ACHN (cell line): ENCODE measurements at places on chromosomes 11 and 22.
A peak's percentile ranks its signal among the peaks of the same experiment; 100 is the strongest.

GRCh38 chr11:10150800-10151199, 143.2 kb downstream of the SBF2 start:
- no peak for DNase-seq

DNA sequence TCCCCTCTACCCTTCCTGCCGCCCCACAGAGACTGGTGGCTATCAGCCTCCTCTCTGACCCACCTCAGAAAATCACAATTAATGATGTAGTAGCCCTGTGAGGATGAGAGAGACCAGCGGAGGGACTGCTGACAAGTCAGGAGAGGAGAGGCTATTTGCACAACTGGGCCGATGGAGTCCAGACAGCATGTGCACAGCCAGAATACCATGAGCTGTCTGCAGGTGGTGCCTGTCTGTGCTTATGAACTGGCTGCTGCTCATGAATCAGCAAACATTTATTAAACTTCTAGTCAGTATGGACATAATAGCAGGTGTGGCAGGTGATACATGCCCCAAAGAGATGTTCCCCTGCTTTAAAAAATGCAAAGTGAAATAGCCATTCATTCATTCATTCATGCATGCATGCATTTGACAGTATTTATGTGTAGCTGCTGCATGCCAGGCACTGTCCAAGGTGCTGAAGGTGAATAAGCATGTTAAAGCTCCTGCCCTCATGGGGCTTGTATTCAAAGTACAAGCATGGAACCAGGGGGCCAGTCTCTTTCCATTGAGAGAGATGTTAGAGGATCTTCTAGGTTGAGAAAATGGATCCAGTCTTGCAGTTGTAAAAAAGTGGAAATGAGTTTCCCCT, 141.3 kb downstream of the GRIK4 start:
- DNase-seq = no peak

DNA sequence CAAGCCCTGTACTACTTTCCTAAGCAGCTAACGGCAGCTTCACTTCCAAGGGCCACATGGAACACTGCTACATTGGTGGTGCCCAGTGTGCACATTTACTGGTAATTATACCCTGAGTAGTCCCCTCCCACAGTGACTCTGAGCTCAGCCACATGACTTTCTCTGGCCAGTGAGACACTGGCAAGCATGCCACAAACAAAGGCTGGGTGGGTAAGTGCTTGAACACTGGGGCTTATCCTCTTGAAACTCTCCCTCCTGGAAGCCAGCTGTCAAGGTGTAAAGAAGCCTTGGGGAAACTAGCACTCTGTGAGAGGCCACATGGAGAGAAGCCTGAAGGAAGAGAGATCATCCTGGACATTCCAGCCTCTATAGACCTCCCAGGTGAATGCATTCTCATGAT, 54.4 kb upstream of the DRD2 start:
- no peak for DNase-seq

GRCh38 chr22:46171940-46172339, 21.6 kb downstream of the PPARA start:
- DNase-seq = no peak

- no peak for DNase-seq
Measured at GRCh38 chr22:39301926-39302325, 17.5 kb downstream of the RPL3 start.

GRCh38 chr11:5910540-5910939, 17.5 kb downstream of the OR52E5 start:
- DNase-seq = no peak

DNA sequence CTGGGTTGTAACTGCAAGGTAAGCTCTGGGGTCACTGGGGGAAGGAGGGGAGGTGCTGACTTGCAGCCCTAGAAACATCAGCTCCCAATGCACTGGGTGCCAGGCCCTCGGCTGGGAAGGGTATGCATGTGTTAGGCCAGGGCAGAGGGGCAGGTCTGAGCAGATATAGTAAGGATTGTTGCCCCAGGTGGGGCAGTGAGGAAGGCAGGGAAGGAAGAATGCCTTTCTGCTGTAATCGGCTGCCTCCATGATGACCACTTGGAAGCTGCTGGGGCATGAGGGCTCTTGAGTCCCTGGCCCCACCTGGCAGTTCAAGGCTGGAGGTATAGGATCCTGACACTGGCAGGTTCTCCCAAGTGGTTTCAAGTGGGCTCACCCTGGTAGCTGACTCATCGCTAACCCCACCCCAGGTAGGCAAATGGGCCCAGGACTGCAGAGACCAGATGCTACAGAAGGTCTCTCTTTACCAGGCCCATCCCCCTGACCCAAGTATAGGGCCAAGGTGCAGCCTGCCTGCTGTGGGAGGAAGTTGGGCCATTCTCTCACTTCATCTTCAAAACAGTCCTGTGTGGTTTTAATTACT, 56.7 kb downstream of the TIMP3 start:
- no peak for DNase-seq

GRCh38 chr11:125763483-125763882, 15.1 kb downstream of the PATE2 start:
- no peak for DNase-seq

DNA sequence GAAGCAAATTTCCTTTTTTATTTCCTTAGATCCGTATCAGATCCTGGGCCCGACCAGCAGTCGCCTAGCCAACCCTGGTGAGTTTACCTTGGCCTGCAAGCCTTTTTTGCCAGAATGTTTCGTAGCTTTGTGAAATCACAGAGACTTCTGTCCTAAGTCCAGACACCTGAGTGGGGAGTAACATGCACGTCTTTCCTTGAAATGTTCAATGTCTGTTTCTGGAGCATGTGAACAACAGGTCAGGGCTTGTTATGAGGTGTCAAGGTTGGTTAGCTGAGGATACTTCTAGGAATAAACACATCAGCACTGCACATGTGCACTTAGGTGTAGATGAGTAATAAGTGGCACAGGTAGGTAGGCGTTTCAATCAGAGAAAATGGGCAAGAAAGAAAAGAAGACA, 58.0 kb downstream of the KCNJ1 start:
- no peak for DNase-seq

DNA sequence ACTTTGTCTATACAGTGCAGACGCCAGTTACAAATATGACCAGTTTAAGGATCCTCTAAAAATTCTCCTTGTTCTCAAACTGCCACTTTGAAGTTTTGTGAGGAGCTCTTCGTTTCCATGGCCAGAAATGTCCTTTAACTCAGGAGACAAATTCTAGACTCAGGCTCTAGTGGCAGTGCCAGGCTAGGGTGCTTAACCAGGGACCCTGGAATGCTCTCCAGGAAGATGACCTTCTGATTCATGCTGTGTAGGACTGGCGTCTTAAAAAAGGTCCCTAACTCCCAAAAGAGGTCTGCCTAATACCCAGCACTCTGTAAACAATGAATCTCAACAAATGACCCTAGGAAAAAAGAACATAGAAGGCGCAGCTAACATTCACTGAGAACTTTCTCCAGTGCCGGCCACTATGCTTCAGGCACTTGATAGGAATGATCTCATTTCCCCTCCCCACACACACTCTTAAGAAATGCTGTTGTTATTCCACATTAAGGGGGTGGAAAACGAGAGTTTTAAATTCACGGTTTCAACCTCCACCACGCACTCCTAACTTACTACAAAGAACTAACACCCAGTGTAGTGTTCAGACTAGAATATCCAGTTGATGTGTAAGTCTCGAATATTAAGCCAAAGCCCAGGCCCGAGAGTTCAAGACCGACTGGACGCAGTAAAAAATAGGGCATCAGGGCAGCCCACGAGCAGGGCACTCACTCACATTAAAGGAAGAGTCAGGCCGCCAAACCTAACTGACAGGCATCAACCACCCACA, 747 bp downstream of the NXF1 start:
- peak; percentile 26 for DNase-seq

DNA sequence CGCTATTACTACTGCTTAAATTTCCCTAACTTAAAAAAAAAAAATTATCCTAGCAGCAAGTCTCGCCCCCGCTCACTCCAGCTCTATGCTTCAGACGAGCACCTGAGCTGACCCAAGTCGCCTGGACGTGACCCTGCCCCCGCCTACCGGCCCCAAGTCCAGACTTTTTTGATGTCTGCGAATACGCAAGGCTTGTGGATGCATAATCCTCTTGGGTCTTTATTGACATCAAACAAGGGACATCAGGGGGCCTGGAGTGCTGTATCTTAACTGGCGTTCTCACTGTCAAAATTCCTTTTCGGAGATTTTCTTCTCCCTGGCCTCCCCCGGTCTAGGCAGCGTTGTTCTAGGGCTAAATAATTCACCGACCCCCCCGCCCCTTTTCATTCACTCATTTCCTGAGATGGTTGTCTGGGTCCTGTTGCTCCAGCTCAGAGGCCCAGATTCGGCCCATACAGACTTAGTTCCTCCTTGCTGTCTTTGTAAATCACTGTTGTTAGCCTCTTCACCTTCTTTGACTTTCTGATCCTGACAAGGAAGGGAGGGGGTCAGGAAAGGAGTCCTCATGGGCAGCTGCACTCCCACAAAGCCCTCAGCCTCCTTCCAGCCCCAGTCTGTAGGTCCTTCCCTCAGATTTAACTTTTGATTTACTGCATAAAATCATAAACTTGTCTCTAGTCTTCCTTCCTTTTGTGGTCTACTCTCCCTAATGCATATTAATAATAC, 601 bp upstream of the LRP4 start:
- DNase-seq = no peak

GRCh38 chr22:29299136-29299900, 7.1 kb upstream of the GAS2L1 start:
- no peak for DNase-seq

DNA sequence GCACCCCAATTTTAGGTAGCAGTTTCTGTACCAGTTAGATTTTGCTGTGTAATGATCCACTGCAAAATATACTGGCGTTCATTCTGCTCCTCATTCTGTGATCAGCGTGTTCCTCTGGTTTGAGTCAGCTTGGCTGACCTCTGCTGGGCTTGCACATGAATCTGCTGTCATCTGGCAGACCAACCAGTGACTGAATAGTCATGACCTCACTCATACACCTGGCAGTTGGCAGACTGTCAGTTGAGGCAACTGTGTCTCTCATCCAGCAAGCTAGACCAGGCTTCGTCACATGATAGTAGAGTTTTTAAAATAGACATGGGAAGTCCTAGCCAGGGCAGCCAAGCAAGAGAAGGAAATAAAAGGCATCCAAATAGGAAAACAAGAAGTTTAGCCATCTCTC, 316.3 kb upstream of the LARGE1 start:
- DNase-seq = no peak

DNA sequence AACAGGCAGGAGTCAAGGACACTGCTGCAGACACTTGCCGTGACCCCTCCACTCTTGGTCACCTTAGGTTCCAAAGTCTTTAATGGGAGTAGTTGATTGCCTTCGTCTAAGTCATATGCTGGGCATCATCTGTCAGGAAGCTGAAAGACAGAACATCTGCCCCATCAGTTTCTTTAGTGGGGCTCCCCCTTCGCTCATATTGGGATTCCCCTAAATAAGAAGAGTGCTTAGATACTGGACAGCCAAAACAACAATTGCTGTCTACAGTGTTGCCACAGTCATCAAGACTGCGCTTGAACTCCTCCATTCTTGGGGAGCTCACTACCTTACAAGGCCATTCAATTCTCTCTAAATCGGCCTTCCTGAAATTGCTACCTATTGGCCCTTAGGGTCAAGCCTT, 58.5 kb downstream of the UBASH3B start:
- no peak for DNase-seq

DNA sequence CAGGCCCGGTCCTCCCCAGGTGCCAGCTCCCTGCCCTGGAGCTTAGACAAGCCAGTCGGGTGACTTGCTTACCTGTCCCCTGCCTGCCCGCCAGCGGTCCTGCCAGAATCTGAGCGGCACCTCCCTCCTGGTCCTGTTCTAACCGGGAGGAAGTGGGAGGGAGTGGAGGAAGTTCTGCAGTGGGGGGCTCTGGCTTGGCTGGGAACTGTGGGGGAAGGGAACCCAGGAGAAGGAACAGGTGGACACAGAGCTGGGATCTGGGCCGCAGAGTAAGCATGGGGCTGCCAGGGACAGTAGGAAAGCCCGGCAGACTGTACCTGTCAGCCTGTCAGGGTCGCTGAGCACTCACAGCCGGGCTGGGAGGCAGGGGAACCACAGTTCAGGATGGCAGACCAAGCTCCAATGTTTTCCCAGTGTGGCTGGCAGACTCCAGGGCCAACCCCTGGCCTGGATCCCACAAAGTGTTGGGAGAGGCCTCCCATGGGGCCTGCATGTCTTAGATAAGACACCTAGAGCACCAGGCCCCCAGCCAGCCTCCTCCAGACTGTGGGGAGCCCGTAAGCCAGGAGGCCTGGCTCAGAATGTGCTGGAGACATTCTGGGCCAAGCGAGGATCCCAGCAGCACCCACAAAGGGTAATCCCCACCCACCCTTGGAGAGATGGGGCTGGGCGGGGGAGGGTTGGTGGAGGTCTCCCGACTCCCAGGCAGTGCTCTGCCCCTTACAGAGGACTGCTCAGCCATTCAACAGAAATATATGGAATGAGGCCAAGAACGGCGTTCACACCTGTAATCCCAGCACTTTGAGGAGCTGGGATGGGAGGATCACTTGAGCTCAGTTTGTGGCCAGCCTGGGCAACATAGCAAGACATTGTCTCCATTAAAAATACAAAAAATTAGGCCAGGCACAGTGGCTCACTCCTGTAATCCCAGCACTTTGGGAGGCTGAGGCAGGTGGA, 2.3 kb downstream of the CYB5R3 start:
- no peak for DNase-seq

DNA sequence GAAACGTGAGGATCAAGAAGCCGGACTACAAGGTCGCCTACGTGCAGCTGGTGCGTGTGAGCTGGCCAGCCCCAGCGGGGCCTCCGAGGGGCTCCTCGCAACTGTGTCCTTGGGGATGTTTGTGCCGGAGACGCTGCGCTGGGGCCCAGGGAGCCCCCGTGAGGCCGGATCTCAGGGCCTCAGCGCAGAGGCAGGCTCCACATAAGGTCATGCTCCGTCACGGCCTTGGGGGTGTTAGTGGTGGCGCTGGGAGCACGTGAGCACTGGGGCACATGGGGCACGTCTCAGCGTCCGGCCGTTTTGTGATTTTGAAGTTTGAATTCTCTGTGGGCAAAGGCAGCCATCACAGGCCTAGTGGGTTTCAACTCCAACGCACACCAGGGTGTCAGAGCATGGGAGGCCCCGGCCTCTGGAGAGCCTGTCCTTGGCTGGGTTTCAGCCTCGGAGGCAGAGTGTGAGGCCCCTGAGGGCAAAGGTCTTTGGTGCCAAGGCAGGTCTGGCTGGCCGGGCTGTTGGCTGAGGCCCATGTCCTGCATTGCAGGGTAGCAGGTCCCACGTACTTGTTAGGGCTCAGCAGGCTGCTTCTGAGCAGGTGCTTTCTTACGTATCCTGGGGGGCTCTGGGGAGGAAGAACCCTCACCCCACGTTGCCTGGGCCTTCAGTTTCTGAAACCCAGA, 5.8 kb downstream of the MRPL23 start:
- DNase-seq = no peak

GRCh38 chr11:75040167-75040770, 51.5 kb downstream of the NEU3 start:
- no peak for DNase-seq
